Small intestine (tissue), 16 donors: ENCODE measurements at places on chromosomes 2 and 18. TPM values are rescaled to one million over a fixed set of nuclear protein-coding genes. Genes with fewer than 3 reads are reported as not detected.

DNA sequence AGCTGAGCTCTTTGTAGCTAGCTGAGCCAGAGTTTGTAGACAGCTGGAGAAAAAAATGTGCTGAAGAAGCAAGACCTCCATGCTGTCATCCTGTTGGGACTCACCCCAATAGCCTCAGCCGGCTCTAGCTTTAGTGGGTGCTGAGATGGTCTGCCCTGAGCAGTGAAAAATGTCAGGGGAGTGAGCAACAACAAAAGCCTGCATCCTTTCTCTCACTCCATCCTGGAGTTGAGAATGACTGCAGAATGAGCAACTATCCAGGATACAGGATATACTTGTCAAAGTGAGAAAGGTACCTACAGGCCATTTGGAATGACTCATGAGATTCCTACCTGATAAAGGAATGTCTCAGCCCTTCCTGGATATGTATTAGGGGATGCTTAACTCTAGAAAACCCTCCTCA is 146.1 kb upstream of the DLX2 start:
- DNase-seq: no peak

GRCh38 chr2:25586726-25587144 is 86.6 kb downstream of the DTNB start:
- DNase-seq: no peak

Gene YPEL5
- polyA plus RNA-seq: 70.2 TPM

Gene GAD1
- 0.07 TPM for polyA plus RNA-seq
